Activated CD4-positive, alpha-beta T cell treated with anti-CD3 and anti-CD28 coated beads for 36 hours (primary cell): ENCODE measurements at places on chromosomes 3 and 15. TPM values are rescaled to one million over a fixed set of nuclear protein-coding genes. Genes with fewer than 3 reads are reported as not detected.
A peak's percentile ranks its signal among the peaks of the same experiment; 100 is the strongest.

Gene NOX5
- total RNA-seq, result not detected

Gene PML
- total RNA-seq, result 72.6 TPM

DNA sequence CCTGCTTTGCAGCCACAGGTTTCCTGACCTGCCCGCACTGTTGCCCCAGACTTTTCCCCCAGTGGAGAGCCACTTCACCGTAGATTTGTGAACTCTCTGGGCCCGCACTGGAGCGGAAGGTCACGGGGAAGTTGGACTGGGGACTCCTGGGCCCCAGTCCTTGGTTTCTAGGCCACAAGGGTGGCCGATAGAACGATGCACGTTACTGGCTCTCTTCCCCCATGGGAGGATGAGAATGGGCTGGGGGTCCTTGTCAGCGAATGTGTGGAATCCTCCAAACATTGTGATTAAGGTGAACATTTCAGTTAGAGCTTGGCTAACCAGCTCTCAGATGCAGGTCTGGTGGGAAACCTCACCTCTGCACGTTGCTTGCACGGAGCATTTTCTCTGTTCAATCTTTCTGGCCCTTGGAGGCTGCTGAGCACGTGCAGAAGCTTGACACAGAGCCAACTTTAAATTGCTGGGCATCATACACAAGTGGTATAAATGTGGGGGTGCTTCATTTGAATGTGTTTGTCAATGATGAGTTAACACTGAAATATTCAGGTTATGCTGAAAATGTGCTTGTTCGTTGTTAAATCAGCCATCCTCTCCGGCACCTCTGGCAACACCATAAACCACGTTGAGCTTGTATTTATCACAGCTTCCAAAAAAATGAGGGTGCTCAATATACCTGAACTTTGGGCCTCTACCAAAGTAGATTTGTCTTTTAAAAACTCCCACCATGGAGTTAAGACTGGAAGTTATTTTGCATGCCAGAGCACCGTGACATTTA lies 976 bp downstream of the DIS3L start:
- DNase-seq, result peak; percentile 48

- no peak for DNase-seq
These were observed 130.0 kb upstream of the NR2F2 start for GRCh38 chr15:96200357-96200967.
